ENCODE measurements at places on chromosomes 4 and X. TPM values are rescaled to one million over a fixed set of nuclear protein-coding genes. Genes with fewer than 3 reads are reported as not detected.

The BCOR gene
- total RNA-seq, result 14.0 TPM

The WDR17 gene
- 0.32 TPM for total RNA-seq

DNA sequence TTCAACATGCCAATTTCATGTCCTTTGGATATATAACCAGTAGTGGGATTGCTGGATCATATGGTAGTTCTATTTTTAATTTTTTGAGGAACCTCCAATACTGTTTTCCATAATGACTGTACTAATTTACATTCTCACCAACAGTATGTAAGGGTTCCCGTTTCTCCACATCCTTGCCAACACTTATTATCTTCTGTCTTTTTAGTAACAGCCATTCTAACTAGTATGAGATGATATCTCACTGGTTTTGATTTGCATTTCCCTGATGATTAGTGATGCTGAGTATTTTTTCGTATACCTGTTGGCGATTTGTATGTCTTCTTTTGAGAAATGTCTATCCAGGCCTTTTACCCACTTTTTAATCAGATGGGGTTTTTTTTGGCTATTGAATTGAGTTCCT lies 133.5 kb upstream of the MED14 start:
- no peak for DNase-seq

The VSIG4 gene
- total RNA-seq, result 56.6 TPM

GRCh38 chrX:45422216-45422925 lies 221.7 kb upstream of the DIPK2B start:
- no peak for DNase-seq

The UGT2A3 gene
- not detected for total RNA-seq

The TRAM1L1 gene
- total RNA-seq, result 0.56 TPM

The RAB33B gene
- 5.5 TPM for total RNA-seq

The SLC10A6 gene
- total RNA-seq, result 0.43 TPM

DNA sequence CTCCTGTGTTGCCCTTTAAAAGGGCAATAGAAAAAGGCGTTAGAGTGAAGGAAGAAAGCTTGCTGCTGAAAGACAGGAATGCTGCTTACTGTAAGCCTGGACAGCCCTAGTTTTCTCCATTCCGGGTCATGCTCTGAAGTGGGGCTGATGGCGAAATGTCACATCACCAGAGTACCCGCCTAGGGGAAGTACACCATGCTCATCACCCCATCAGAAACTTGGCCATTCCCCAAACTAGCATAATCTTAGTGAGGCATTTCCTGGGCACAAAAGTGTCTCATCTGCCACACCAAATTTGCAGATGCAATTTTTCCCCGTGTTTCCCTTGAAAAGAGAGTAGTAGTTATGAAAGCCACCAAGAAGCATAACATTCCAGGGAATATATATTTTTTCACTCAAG lies 47.8 kb upstream of the CAMK2D start:
- peak; percentile 44 for DNase-seq

The ANK2 gene
- 289 TPM for total RNA-seq

GRCh38 chr4:7655511-7656243 lies 220.9 kb upstream of the PSAPL1 start:
- DNase-seq, result peak; percentile 23

DNA sequence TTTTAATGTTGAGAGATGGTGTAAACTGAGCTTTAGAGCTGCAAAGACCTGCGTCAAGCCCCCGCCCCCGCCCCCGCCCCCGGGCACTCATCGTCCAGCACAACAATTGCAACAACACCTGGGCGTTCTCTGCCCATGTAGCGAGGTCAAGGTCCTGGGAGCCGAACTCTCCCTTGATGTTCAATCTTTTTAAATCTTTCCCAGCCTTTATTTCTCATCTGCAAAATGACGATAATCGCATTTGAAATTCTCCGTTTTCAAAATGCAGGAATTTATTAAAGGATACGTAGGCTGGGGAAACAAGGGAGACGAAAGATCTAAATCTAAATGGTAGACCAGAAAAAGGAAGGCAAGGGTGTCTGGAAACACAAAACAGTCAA lies 648 bp upstream of the MSMO1 start:
- DNase-seq, result no peak

- no peak for DNase-seq
Observed at GRCh38 chr4:84342161-84342560, 156.9 kb downstream of the NKX6-1 start.

DNA sequence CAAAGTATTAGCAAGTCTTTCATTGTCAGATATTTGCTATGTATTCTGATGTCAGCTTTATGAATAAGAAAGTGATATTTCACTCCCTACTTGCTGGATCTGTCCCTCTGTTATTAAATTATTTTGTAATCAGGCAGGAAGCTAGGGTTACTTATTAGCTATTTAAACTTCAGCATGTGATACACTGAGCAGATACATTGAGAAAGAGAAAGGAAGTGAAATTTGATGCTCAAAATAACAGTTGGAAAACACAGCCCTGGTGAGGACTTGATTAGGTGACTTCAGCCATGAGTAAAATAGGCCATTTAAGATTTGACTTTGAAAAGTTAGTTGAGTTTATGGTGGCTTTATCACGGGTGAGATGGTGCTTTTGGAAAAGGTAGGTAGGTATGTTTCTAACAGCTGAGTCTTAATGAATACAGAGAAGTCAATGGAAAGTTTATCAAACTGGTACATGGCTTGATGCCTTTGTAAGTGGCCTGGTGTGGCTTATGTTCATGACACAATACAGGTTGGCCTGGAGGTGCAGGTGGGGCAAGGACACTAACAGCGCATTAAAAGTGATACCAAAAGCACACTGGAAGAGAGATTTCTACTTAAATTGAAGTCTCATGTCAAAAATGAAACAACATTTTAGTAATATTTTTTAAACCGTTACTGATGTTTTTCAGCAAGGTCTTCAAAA lies 321.2 kb upstream of the SPOCK3 start:
- DNase-seq, result no peak

DNA sequence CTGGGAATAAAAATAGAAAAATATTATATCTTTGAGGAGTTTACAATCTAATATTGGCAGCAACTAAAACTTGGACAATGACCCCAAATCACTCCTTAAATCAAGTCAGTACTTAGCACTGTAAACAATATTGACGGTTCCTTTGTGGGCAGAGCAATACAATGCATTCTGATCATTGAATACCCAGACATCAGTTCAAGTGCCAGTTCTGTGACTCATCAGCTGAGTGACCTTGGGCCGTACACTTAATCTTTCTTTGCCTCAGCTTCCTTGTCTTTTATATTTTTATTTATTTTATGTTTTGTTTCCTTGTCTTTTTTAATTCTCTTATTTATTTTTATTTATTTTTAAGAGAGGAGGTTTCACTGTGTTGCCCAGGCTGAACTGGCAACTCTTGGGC lies 112.2 kb upstream of the ANXA3 start:
- DNase-seq, result no peak

GRCh38 chrX:85444613-85445012 lies 65.1 kb upstream of the POF1B start:
- DNase-seq, result no peak

GRCh38 chrX:41688835-41689234 lies at the start of gene GPR34:
Gene GPR34, plus strand, starts transcription at chrX:41688973. Its CDS starts 6,661 bp downstream, at chrX:41695634.
- DNase-seq, result no peak

Data from Right ventricle myocardium superior (tissue), 1 donor.